ENCODE measurements at places on chromosomes 1 and 21.

- DNase-seq: no peak
These were observed 11.3 kb downstream of the LDLRAD2 start for GRCh38 chr1:21823206-21823979.

DNA sequence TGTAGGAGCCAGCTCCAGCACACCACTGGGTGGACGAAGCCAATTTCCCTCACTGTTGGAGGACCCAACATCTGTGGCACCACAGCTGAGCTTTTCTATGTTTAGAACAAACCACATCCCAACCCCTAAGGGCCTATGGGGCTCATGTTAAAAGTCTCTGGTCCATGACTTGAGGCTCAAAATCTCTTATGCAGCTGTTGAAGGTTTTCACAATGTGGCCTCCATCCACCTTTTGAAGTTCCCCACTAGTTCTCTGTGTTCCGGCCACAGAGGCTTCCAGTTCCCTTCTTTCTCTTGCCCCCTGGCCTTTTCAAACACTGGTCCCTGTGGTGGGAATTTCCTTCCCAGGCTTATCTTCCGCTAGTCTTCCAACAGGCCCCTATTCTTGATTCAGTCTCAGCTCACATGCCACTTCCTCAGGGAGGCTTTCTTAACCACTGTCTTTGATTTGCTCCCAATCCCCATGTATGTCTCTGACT, 3.9 kb upstream of the IFNLR1 start:
- DNase-seq: peak; percentile 22

GRCh38 chr1:164754088-164754600, 195.2 kb downstream of the PBX1 start:
- no peak for DNase-seq

GRCh38 chr1:116393792-116394191, 20.7 kb downstream of the ATP1A1 start:
- DNase-seq: no peak
